ENCODE measurements at places on chromosomes 3 and 15. TPM values are rescaled to one million over a fixed set of nuclear protein-coding genes. Genes with fewer than 3 reads are reported as not detected.

- H3K4me1 ChIP-seq: no peaks in the 10 kb centered on the region
- no peak overlapping the region for H3K4me3 ChIP-seq
- H3K36me3 ChIP-seq: no peaks in the 10 kb centered on the region
- no peaks in the 10 kb centered on the region for H3K27me3 ChIP-seq
- no peak overlapping the region for H3K27ac ChIP-seq
Measured at GRCh38 chr3:143613226-143613625, 235.0 kb downstream of the SLC9A9 start.

- H3K4me1 ChIP-seq: no peaks in the 10 kb centered on the region
- DNase-seq: no peak
- no peaks in the 10 kb centered on the region for H3K27me3 ChIP-seq
- H3K36me3 ChIP-seq: no peaks in the 10 kb centered on the region
- no peak overlapping the region for H3K27ac ChIP-seq
Measured at GRCh38 chr3:46284981-46285683, 42.9 kb downstream of the CCR3 start.

GRCh38 chr3:129829640-129830039, 63.9 kb downstream of the TMCC1 start:
- H3K27ac ChIP-seq: no peak overlapping the region
- H3K4me1 ChIP-seq: 0 out of 2 replicates have a peak, but pooled peaks cover 9% of the 10 kb centered on the region
- H3K4me3 ChIP-seq: no peak overlapping the region
- peak; percentile 56 for DNase-seq

GRCh38 chr3:193885832-193886231, 250.1 kb upstream of the HES1 start:
- no peaks in the 10 kb centered on the region for H3K36me3 ChIP-seq
- no peak overlapping the region for H3K27ac ChIP-seq
- no peak for DNase-seq

GRCh38 chr3:9666704-9667445, 17.6 kb downstream of the MTMR14 start:
- no peaks in the 10 kb centered on the region for H3K4me1 ChIP-seq
- no peaks in the 10 kb centered on the region for H3K27me3 ChIP-seq
- peaks cover 3% of the 10 kb centered on the region for H3K36me3 ChIP-seq
- H3K4me3 ChIP-seq: no peak overlapping the region
- no peak for DNase-seq

GRCh38 chr15:80591471-80591870, 103.6 kb upstream of the ABHD17C start:
- H3K36me3 ChIP-seq: no peaks in the 10 kb centered on the region
- DNase-seq: no peak
- no peaks in the 10 kb centered on the region for H3K27me3 ChIP-seq
- H3K4me1 ChIP-seq: peaks cover 8% of the 10 kb centered on the region

DNA sequence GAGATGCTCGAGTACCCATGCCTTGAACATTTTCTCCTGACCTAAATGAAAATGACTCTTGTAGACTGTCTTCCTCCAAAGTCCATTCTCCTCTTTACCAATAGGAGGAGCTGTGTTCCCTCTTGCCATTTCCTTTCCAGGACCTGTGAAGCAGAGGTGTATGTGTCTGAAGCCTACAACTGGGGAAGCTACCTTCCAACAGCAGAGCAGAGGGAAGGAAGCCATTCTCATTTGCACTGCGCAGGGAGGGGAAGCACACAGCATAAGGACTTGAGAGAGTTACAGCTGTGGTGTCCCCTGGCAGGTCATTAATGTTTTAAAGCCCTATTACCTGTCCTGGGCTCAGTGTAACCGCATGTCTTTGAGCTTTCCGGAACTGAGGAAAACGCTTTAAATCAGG, 38.7 kb downstream of the HSPBAP1 start:
- H3K27ac ChIP-seq: peak overlapping the region; percentile 93
- H3K4me3 ChIP-seq: no peak overlapping the region
- DNase-seq: peak; percentile 76

DNA sequence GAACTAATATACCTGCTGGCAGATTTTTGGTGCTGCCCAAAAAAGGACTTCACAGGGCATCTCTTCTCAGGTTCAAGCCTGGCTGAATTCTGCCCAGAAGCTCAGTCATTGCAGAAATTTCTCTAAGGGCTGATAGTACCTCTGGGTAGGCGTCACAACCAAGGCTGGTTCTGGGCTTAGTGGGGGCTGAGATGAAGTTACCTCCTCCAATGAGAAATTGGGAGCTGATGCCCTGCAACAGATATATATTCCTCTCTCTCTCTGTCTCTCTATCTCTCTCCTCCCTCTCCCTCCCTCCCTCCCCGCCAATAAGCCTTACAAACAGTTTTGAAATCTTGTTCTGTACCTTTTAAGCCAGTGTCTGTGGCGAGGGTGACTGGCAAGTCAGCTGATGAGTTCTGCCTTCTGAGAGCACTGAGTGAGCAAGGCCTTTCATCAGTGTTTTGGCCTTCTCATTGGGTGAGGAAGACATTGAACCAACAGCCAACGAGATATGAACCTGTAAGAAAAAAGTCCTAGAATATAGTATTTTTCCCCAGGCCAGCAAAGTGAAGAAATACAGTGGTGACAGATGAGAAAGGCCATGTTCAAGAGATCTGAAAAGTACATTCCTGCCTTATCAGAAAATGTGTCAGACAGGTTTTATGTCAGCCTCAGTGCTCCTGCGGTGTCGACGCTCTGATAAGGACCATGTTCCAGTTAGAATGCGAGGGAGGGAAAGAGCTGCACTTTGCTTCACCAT, 45.5 kb downstream of the TMEM39A start:
- no peaks in the 10 kb centered on the region for H3K36me3 ChIP-seq
- H3K27ac ChIP-seq: peak overlapping the region; percentile 39
- H3K4me1 ChIP-seq: peaks cover 26% of the 10 kb centered on the region
- H3K4me3 ChIP-seq: no peak overlapping the region

DNA sequence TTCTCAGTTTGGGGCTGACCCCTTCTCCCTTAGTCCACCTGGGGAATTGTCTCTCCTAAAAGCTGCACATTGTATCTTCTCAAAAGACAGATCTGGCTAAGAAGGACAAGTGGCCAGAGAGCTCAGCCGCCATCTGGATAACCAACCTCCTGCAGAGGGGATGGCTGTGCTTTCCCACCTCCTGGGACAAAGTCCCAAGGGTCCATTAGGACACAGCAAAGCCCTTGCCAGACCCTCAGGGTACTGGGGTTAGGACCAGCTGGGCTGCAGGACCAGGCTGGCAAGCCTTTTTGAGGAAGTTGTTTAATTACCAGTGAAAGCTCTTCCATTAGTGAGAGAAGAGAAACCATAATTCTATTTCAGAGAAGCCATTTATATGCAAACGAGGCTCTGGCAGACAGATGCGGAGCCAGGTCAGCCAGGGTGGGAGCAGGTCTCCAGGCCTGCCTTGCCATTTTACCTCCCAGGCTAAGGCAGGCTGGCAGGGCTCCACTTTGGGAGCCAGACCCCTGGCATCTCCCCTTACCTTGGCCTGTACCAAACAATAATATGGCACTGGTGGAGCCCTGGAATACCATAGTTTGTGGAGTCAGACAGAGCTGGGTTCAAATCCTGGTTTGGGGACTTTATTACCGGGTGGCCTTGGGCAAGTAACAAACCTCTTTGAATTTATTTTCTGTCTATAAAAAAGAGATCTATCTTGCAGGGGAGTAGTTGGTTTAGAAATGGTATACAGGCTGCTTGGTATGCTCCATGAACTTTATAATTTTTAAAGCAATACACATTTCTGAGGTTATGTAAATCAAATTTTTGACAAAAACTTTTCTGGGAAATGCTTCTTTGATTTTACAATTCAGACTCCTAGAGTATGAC, 17.9 kb downstream of the SHF start:
- H3K4me1 ChIP-seq: peaks cover 6% of the 10 kb centered on the region
- no peaks in the 10 kb centered on the region for H3K27me3 ChIP-seq
- H3K36me3 ChIP-seq: no peaks in the 10 kb centered on the region
- no peak overlapping the region for H3K4me3 ChIP-seq
- no peak overlapping the region for H3K27ac ChIP-seq

DNA sequence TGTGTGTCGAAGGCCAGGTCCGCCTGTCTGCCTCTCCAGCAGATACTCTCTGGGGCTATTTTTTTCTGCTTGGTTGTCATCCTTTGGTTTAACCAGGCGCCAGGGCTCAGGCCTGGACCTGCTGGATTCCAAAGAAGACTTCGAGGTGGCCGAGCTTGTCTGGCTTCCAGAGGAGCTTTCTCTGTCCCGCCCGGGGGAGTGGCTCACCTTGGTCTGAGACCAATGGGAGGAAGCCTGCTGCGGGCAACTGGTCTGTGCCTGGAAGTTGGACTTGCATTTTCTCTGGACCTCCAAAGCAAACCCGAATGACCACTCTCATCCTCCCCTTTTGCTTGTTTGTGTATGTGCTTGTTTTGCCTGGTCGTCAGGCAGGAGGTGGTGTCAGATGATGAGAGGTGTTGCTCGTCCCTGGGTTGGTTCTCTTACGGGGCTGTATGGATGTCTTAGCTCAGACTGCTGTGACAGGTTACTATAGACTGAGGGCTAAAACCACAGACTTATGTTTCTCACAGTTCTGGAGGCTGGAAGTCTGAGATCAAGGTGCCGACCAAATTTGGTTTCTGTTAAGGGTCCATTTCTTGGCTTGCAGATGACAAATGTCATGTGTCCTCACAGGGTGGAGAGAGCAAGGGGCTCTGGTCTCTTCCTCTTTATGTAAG, 19.3 kb downstream of the IGF1R start:
- H3K27me3 ChIP-seq: no peaks in the 10 kb centered on the region
- DNase-seq: no peak
- H3K4me1 ChIP-seq: peaks cover 43% of the 10 kb centered on the region
- no peaks in the 10 kb centered on the region for H3K36me3 ChIP-seq

- peaks cover 45% of the 10 kb centered on the region for H3K4me1 ChIP-seq
- DNase-seq: no peak
- H3K36me3 ChIP-seq: no peaks in the 10 kb centered on the region
- peak overlapping the region; percentile 90 for H3K27ac ChIP-seq
- H3K4me3 ChIP-seq: peak overlapping the region; percentile 54
Measured at GRCh38 chr3:9903238-9903624, 583 bp downstream of the IL17RE start.

- no peaks in the 10 kb centered on the region for H3K36me3 ChIP-seq
- H3K4me3 ChIP-seq: no peak overlapping the region
- H3K27me3 ChIP-seq: no peaks in the 10 kb centered on the region
Measured at GRCh38 chr15:56582785-56583184, 117.8 kb upstream of the MNS1 start.

DNA sequence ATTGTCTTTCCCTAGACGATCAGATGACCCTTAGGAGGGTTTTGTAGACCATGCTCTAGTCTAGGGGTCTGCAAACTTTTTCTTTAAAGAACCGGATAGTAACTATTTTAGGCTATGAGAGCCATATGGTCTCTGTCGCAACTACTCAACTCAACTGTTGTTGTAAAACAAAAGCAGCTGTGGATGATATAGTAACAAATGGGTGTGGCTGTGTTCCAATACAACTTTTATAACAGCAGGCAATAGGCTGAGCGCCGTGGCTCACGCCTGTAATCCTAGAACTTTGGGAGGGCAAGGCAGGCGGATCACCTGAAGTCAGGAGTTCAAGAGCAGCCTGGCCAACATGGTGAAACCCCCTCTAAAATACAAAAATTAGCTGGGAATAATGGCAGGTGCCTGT, 6.1 kb upstream of the CMTM6 start:
- no peaks in the 10 kb centered on the region for H3K27me3 ChIP-seq
- H3K27ac ChIP-seq: no peak overlapping the region
- no peak for DNase-seq
- no peak overlapping the region for H3K4me3 ChIP-seq
- H3K36me3 ChIP-seq: no peaks in the 10 kb centered on the region

DNA sequence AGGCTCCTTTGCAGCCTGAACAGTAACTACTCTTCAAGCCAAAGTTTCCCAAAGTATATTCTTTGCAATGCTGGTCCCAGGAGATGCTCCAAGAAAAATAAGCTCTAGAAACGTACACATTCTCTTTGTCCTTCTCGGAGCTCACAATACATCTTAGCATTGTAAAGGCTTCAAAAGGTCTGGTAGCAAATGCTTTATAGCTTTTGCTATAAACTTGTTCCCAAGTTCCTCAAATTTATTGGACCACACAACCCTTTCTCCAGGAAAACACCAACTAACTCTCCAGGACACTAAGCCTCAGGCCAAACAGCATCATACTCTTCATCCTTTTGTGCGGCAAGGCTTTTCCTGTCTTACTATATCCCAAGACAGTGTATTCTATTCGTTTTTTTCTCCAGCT, 455.6 kb upstream of the PROK2 start:
- no peaks in the 10 kb centered on the region for H3K4me1 ChIP-seq
- H3K36me3 ChIP-seq: no peaks in the 10 kb centered on the region
- no peak overlapping the region for H3K4me3 ChIP-seq
- no peaks in the 10 kb centered on the region for H3K27me3 ChIP-seq

DNA sequence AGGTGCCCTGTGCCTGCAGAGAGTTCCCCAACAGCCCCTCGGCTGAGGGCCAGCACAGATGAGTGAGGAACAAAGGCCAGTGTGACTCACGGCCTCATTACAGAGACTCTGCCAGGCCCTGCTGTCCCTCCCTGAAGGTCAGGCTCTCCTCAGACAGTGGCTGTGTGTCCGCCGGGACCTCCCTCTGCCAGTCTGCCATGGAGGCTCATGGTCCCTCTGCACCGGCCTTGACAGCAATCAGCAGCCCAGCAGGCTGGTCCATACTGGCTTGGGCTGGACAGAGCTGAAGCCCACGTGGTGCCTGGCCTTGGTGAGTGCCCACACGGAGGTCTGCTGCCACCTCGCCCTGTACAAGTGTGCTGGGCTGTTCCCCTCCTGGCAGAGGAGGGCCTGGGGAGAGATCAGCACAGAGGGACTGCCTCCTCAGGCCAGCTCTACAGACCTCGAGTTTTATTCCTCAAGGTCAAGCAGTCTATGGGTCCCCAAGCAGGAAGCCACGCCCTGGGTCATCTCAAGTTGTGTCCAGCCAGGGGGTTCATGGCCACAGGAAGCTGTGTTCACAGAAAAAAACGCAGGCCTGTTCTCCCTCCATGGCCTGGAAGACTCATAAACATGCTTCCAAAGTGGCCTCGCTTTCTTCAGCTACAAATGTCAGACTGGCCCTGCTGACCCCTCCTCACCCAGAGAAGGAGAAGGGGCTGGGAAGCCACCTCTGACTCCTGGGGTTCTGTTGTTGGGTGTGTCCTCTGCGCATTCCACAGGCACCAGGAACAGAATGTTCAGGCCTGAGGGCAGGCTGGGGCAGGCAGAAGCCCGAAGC, 27.0 kb downstream of the SLC41A3 start:
- peak; percentile 61 for DNase-seq
- no peak overlapping the region for H3K4me3 ChIP-seq
- H3K36me3 ChIP-seq: no peaks in the 10 kb centered on the region
- peaks cover 15% of the 10 kb centered on the region for H3K4me1 ChIP-seq

GRCh38 chr3:45060165-45060892, 34.2 kb downstream of the CLEC3B start:
- H3K4me1 ChIP-seq: peaks cover 6% of the 10 kb centered on the region
- DNase-seq: no peak
- H3K27ac ChIP-seq: no peak overlapping the region
- no peaks in the 10 kb centered on the region for H3K36me3 ChIP-seq

Gene CHDH
- 32.4 TPM for total RNA-seq

Gene ZNF502
- total RNA-seq: 2.0 TPM

Gene ROPN1
- total RNA-seq: not detected

Gene PTH1R
- 5.1 TPM for total RNA-seq

Gene PRSS50
- not detected for total RNA-seq

Gene ZMYND10
- total RNA-seq: 0.23 TPM

Gene GATM
- total RNA-seq: 3.3 TPM

Gene RBPMS2
- total RNA-seq: 9.3 TPM

Gene TMEM87A
- total RNA-seq: 38.4 TPM

Gene SPATA12
- 0.16 TPM for total RNA-seq
